SW 1271 (cell line): ENCODE measurements at places on chromosomes 3 and 15.

- DNase-seq = no peak
Observed at GRCh38 chr3:122609798-122610559, 32.5 kb downstream of the PARP15 start.

DNA sequence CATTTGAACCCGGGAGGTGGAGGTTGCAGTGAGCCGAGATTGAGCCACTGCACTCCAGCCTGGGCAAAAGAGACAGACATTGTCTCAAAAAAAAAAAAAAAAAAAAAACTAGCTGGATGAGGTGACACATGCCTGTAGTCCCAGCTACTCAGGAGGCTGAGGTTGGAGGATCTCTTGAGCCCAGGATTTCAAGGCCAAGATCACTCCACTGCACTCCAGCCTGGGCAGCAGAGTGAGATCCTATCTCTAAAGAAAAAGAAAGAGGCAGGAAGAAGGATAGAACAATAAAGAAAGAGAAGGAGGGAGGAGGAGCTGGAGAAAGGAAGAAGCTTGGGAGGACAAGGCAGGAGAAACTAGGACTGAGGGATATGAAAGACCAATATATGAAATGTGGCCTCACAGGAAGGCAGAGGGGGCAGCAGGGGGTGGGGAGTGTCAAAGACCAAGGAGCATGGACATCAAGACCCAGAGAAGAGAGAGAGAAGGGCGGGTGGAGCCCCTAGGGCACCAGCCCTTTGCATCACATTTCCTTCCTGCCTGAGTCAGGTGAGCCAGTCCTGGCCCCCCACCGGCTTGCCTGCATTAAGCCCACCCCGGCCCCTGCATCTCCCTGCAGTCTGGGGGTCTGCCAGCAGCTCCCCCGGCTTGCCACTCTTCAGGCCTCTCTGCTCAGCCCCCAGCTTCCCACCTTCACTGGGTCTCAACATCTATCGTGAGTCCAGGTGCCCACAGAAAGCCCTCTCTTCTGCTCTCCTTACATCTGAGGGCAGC lies 11.5 kb downstream of the IGDCC3 start:
- no peak for DNase-seq

- no peak for DNase-seq
Observed at GRCh38 chr3:183587336-183587735, 31.8 kb upstream of the KLHL6 start.

- DNase-seq = peak; percentile 10
Observed at GRCh38 chr3:52851348-52851747, 16.5 kb upstream of the MUSTN1 start.

- no peak for DNase-seq
Observed at GRCh38 chr15:62658498-62658897, 384.0 kb upstream of the TPM1 start.

GRCh38 chr15:47767035-47767434 lies 49.7 kb downstream of the SEMA6D start:
- no peak for DNase-seq

- no peak for DNase-seq
Observed at GRCh38 chr3:24540821-24541220, 46.2 kb upstream of the THRB start.

DNA sequence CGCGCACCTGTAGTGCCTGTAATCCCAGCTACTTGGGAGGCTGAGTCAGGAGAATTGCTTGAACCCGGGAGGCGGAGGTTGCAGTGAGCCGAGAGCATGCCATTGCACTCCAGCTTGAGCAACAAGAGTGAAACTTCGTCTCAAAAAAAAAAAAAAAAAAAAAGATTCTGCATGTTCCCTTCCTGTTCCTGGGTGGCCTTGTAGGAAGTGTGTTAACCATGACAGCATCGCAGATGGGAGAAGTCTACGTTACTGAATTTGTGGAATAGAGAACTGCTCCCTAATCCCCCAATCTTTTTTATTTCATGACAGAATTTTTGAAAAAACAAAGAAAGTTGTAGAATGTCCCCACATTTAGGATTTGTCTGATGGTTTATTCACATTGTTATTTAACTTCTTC lies 45.4 kb downstream of the FOXL2 start:
- DNase-seq = no peak

GRCh38 chr3:13484851-13485590 lies 4.9 kb downstream of the HDAC11 start:
- no peak for DNase-seq

DNA sequence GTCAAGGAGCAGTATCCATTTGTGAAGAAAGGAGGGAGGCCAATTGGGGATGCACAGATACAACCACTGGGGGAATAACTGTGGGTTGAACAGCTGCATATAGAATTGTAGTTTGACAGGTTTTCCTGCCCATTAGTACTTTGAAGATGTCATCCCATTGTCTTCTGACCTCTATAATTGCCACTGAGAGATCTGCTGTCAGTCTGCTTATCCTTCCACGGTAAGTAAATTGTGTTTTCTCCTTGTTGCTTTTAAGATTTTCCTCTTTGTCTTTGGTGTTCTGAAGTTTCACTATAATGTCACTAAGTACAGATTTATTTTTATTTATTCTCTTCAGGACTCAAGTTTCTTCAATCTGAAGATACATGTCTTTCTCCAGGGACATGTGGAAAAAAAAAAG lies 56.6 kb downstream of the MOBP start:
- no peak for DNase-seq

DNA sequence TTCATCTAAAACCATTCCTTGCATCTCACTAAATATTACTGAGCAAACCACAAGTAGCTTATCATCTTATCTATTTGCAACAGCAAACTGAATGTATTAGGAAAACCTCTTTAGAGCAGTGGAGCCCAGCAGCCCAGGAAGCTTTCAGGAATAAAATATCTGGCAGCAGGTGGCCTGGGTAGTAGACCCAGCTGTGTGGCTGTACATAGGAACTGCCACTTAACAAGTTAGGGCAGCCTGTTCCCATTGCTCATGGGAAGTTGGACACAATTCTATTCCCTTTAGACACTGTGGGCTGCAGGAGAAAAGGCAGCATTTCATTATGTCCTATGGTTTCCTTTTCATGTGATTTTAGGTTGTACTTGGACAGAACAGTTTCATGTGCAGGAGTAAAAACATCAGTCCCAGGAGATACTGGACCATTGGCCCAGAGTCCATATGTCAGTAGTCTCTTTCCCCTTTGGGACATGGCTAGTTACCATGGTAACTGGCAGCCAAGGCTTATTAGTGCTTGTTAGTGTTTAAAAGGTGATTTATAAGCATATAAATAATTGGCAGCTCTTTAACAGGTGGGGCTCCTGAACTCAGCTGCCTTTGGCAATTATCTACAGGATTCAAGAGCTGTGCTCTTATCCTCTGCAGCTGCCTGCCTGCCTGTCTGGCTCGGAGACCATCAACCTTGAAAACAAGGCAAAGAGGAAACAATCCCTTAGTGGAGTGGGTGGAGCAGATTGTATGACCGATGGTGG lies 28.9 kb upstream of the LSAMP start:
- DNase-seq = no peak

GRCh38 chr3:16478516-16478915 lies 35.0 kb downstream of the RFTN1 start:
- DNase-seq = no peak

GRCh38 chr15:35867356-35867755 lies 321.4 kb upstream of the DPH6 start:
- no peak for DNase-seq

DNA sequence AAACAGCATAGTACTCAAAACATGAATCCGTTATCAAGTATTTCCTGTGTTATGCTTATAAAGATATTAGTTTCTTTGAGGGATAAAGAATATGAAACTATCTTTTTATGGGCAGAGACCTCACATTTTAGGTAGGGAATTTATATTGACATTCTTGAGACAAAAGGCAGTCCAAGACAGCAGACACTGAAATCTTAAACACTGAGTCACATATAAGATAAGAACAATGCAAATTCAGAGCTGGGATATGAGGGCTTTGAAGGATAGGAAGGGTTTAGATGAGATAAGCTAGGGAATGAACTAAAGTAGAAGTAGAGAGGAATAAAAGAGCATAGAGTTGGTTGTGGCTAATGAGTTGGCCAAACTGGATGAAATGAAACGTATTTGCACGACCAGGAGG lies 58.4 kb downstream of the ASTE1 start:
- DNase-seq = no peak

DNA sequence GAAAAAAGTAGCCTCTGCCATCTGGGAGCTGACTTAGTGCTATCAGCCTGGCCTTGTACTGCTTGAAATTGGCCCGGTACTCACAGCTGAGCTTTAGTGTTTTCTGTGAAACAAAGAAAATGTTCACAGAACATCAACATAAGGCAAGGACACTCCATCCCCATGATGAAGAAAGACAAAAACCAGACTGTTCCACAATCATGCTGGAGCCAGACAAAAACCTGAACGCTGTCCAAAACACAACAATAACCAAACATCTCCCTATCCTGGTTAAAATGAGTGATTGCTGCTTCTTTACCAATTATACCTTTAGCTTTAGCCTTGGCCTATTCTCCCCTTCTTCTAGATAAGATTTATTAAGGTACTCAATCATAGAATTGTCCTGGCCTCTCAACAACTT lies 153.9 kb downstream of the CPNE4 start:
- no peak for DNase-seq

DNA sequence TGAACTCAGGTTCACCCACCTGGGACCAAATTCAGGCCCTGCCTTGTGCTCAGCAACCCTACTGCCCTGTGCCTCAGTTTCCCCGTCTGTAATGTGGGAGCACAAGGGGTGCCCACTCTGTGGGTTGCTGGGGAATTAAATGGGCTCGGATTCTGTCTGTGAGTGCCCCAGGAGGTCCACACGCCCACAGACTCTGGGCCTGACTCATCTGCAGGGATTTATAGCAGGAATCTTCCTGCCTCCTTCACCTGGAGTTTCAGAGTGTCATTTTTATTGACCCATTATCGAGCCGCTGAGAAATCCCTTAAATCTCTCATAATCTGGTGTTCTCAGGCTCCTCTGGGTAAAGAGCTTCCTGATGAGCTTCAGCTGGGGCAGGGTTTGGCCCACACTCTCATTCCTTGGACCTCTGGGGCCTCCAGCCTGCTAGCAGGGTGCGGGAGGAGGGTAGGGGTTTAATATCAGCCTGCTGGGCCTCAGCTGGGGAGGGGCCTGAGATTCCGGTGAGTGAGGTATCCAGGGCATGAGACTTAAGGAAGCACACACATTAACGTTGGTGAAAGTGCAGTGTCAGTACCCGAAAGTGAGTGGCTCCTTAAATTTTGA lies 16.4 kb downstream of the C3orf18 start:
- DNase-seq = no peak

DNA sequence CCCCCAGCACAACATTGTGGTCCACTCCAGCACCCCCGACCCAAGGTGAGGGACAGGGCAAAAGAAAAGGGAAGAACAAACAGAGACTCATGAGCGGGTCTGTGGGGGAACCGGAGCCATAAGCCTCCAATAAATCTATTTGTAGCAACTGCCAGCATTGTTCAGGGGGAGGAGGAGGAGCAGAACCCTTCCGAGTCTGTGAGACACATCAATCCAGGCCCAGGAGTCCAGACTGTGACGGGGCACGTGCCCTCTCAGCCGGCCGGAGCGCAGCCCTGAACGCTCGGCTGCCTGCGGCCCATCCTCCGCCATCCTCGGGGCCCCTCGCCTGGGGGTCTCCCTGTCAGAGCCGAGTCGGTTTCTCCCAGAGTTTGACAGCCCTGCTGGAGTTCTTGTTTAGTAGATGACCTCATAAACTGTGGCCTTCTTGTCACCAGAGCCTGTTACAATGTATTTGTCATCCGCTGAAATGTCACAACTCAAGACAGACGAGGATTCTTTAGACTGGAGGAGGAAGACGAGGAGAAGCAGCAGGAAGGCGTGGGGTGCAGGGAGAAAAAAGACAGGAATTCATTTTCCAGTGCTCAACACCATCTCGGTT lies 47.9 kb downstream of the TLE3 start:
- DNase-seq = no peak

- peak; percentile 14 for DNase-seq
Observed at GRCh38 chr3:42490243-42490642, 12.2 kb upstream of the VIPR1 start.

DNA sequence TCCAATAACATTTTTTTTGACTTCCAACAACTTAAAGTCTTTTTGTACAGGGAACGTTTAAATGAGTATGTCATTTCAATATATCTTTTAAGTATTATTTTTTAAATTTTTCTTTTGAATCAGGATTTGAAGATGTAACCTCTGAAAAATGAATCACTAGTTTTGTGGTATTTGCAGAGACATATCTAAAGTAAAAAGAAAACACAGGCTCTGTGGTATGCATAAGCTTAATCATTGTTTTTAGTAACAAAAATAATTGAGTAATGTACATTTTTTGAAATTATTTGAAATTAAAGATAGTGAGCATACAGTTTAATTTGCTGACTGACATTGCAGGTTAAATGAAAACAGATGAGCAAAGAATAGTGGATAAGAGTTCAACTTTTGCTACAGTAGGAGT lies 531.3 kb downstream of the ROBO1 start:
- no peak for DNase-seq

DNA sequence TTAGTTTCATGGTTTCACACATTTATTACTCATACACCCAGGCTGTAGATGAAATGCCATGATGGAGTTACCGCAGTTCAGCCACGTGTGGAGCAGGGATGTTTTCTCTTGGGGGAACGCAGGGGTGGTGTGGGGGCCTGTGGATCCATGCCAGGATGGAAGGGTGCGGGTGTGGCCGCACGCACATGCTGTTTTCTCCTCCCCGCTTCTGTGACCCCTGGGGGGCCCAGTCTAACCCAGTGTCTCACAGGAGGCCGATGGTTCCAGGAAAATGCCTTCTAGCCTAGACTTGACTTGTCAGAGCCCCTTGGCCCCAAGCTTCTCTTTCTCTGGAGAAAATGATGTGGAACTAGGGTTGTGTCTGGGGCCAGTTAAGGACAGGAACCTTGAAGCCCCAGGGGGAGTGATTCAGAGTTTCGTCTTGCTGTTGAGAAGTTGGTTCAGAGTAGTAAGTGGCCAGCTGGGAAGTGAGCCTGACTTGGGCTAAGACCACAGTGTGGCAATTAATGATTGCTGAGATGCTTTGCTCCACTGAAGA lies 240.4 kb upstream of the BHLHE40 start:
- no peak for DNase-seq

- DNase-seq = no peak
Observed at GRCh38 chr3:157444797-157445184, 8.1 kb downstream of the PTX3 start.

DNA sequence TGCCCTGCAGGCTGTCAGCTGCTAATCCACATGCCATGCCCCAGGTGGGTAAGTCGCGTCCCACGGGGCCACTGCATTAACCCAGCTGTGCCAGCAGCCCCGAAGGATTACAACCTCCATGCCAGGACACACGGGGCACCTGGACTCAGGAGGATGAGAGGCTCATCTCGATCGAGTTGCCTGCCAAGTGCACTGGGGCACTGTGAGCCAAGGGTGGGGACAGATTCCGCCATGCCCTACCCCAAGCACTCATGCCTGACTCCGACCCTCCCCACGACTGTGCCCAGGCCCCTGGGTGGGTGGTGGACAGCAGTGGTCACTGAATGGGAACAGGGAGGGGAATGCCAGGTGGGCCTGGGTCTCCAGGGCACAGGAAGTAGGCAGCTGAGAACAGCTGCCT lies 20.7 kb upstream of the SNRPA1 start:
- DNase-seq = no peak

DNA sequence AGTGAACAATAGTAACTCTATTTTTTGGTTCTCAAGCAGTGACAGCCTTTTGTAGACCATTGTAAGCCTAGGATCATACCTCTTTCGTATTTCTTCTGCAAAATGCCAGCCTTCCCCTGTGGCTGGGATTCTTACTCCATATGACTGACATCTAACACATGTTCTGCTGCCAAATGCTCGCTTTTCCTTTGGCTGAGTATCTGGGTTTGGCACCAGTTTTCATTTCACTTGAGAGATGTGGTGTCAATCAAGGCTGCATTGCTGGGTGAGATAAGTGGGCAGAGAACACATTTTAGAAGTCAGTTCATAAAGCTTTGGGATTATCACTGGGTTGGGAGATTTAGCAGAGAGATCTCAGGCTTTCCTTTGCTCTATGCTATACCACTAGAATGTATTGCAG lies 514.7 kb upstream of the SGO1 start:
- no peak for DNase-seq
